Activated naive CD4-positive, alpha-beta T cell treated with anti-CD3 and anti-CD28 coated beads for 36 hours (primary cell): ENCODE measurements at places on chromosomes 7 and 10.

- DNase-seq, result no peak
Measured at GRCh38 chr10:62072901-62073300, 171.4 kb downstream of the ARID5B start.

GRCh38 chr7:28479507-28479947, 67.2 kb downstream of the CREB5 start:
- DNase-seq, result no peak

- DNase-seq, result peak; percentile 22
Measured at GRCh38 chr10:133475821-133476640, 22.3 kb downstream of the SCART1 start.

DNA sequence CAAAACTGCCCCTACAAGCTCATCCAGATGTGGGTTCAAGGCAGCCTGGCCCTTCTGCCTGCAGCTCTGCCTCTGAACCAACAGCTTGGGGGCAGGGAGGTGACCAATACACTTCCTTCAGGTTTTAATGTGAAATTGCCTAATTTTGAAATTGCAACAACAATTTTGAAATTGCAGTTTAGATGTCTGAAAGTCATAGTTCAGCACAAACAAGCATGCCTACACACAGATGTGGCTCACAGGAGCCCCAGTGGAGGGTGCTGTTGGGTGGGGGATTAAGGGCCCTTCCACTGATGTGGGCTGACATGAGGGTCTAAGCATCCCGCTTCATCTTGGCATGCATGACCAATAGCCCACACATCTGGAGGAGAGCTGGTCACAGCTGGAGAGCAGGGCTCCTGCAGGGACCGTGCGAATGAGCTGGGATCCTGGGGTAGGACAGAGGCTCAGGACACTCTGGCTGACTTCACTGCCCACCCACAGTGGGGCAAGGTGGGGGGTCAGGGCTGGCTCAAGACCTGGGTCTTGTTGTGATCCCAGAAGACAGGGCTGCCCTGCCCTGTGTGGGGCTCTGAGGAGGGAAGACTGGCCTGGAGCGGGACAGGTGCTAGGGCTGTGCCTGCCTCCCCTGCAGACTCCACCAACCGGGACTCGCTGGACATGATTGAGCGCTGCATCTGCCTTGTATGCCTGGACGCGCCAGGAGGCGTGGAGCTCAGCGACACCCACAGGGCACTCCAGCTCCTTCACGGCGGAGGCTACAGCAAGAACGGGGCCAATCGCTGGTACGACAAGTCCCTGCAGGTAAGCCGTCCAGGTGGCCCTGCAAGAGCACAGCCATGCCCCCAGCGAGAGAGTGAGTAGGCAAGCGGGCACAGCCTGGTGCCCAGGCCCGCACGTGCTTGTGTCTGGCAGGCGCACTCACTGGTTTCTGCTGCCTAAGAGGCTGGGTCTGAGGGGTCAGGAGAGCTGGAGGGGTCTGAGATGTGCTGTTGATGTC, 32.3 kb downstream of the CHAT start:
- no peak for DNase-seq

- no peak for DNase-seq
Measured at GRCh38 chr7:118826246-118826645, 601.7 kb downstream of the ANKRD7 start.

DNA sequence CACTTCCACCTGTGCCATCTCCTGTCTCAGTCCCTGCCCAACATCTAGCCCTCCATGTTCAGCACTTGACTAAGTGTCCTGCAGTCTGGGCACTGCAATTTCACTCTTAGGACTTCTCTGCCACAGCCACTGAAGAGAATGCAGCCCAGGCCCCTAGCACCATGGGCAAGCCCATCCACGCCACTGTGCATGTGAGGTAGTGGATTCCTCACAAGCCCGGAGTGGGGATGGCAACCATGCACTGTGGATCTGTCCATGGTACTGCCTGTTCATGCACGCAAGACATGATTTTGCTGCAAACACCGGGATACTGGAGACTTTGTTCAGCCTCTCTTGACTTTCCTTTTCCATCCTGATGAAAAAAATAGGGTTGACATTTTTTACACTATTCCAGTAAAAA, 12.3 kb downstream of the DDC start:
- peak; percentile 23 for DNase-seq

- no peak for DNase-seq
Measured at GRCh38 chr7:117269417-117269816, 53.4 kb downstream of the WNT2 start.

DNA sequence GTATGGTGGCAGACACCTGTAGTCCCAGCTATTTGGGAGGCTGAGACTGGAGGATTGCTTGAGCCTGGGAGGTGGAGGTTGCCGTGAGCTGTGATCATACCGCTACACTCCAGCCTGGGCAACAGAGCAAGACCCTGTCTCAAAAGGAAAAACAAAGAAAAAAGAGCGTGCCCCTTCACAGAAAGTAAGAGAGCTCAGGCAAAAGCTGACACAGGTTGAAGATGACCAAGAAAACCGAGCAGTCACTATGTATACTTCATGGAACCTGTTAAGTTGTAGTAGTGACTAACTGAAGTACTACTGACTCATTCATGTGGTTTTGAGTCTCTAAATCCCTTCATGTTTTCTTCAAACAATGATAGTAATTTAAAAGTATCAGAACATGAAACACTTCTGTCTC, 1.2 kb upstream of the PRRT4 start:
- no peak for DNase-seq

GRCh38 chr10:110409926-110410325, 87.8 kb upstream of the DUSP5 start:
- DNase-seq, result no peak

DNA sequence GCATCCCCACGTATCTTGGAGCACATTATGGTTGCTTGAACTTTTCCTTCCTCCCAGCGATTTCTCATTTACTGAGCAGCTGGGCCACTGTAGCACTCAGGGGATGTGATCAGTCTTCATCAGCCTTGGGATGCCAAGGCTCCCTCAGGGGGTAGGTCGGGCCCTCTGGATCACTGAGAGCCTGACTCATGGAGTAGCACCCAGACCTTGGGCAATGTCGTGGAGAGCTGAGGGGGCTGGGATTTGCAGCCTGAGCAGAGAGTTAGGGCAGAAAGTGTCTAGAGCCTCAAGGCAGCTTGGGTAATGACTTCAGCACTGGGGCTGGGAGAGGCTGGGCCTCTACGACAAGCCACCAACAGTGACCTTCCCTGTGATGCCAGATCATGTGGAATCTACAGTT, 86.5 kb upstream of the CXCL12 start:
- DNase-seq, result no peak

GRCh38 chr10:24440817-24441797, 232.2 kb downstream of the KIAA1217 start:
- no peak for DNase-seq

DNA sequence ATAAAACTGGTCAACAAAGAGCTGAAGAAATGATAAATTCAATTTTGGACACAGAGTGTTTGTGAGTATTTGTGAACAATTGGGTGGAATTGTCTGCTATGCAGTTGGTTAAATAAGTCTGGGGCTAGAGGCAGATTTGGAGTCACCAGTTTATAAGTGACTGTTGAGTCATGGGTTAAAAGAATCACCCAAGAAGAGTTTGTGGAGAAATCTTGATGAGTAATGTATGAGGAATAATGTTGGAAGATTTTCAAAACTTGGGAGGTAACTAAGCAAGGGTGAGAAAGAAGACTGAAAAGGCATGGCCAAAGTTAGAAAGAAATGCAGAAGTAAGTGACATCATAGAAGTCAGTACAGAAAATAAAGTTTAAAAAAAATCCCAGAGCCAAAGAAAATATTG, 750.7 kb downstream of the MAGI2 start:
- no peak for DNase-seq

- DNase-seq, result no peak
Measured at GRCh38 chr7:22686620-22687019, 40.4 kb upstream of the IL6 start.

- no peak for DNase-seq
Measured at GRCh38 chr7:150891740-150892139, 39.4 kb downstream of the AOC1 start.

DNA sequence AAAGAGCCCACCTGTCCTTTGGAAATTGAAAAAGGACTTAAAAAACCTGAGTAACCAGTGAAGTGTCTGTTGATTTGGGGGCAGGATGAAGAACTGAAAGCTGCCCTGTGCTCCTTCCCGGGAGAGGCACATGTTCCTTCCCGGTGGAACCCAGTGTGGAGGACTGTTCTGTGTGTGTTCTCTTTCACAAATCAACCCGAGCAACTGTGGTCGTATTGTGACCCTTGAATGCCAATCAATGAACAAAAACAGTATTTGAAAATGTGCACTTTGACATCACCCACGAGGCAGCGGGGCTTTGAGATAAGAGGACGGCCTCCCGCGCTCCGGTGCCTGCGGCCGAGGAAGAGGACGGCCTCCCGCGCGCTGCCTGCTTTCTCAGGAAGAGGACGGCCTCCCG, 139.0 kb downstream of the VIPR2 start:
- DNase-seq, result no peak

DNA sequence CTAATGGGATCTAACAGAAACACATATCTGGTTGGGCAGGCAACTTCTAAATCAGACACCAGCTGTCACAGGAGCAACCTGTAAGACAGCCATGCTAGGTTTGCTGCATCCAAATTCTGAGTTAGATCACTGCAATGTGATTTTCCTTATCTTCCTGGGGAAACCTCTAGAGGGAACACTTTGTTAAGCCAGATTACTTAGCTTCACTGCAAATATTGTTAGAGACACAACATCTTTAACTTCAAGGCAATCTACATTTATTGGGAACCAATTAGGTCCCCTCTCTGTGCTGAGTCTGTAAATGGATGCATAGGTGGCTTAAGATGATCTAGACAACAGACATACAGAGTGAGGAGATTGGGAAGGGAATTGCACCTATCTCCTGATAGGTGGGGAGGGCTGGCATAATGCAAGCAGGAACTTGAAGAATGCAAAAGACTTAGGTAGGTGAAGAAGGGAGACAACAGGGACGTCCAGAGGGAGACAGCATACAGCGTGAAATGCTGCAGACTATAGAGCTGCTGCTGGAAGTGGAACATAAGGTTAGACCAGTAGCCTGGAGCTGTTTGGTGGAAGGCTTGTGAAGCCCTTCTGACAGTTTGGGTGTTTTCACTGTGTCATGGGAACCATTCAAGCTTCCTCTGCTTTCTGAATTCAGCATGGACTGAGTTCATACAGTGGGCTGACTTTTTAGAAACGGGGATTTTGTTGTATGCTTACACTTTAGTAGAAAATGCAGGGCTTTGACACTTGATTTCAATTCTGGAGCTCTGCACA, 109.8 kb upstream of the ELMO1 start:
- DNase-seq, result no peak

DNA sequence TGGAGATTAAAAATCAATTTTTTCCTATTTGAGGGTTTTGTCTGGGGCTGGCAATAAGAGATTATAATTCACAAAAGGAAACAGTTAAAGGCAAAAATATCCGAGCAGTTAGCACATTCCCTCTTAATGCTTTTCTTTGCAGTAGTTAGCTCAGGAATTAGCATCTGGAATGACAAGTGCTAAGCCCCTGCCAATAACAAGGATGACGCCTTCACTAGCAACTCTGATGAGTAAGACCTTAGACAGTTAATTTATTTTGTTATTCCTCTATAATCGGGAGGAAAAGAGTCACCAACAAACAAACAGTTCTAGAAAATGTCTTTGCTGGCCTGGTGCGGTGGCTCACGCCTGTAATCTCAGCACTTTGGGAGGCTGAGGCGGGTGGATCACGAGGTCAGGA, 151.3 kb downstream of the TRIL start:
- DNase-seq, result no peak

- DNase-seq, result no peak
Measured at GRCh38 chr7:35450456-35451214, 196.7 kb upstream of the TBX20 start.
